ENCODE measurements at places on chromosomes 5 and 9. TPM values are rescaled to one million over a fixed set of nuclear protein-coding genes. Genes with fewer than 3 reads are reported as not detected.

Gene ADAMTS19
- total RNA-seq: not detected

Gene CARD9
- total RNA-seq: 0.91 TPM

Gene SPATA31D4
- not detected for total RNA-seq

Gene FLT4
- 0.75 TPM for total RNA-seq

Gene SOHLH1
- not detected for total RNA-seq

Gene ECM2
- total RNA-seq: 11.2 TPM

Gene C1QTNF3
- total RNA-seq: 3.0 TPM

Gene CDH9
- total RNA-seq: not detected

Gene S1PR3
- 1.3 TPM for total RNA-seq

Gene CTNND2
- total RNA-seq: not detected

Gene SMIM33
- total RNA-seq: not detected

Gene NR6A1
- total RNA-seq: 2.1 TPM

- no peak for DNase-seq
Measured at GRCh38 chr9:23541976-23542375, 284.1 kb downstream of the ELAVL2 start.

- DNase-seq: no peak
Measured at GRCh38 chr5:56402266-56403220, 169.4 kb upstream of the ANKRD55 start.

DNA sequence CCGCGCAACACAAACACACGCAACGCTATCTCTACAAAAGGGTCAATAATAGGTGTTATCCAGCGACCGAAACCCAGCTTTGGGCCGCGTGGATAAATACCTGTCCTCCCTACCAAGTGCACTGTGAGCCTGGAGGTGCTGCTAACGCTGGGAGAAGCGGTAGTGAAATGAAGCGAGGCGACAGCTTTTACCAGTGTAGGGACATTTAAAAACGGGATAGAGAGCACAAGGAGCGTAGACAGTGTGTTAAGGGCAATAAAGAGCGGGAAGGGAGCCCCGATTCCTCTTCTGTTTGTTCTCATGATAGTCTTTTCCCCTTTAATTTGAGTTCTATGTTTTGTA lies 421 bp upstream of the DEPDC1B start:
- peak; percentile 34 for DNase-seq

GRCh38 chr9:38162332-38163211 lies 93.5 kb upstream of the SHB start:
- DNase-seq: no peak
